ENCODE measurements at places on chromosomes 6 and 20.

DNA sequence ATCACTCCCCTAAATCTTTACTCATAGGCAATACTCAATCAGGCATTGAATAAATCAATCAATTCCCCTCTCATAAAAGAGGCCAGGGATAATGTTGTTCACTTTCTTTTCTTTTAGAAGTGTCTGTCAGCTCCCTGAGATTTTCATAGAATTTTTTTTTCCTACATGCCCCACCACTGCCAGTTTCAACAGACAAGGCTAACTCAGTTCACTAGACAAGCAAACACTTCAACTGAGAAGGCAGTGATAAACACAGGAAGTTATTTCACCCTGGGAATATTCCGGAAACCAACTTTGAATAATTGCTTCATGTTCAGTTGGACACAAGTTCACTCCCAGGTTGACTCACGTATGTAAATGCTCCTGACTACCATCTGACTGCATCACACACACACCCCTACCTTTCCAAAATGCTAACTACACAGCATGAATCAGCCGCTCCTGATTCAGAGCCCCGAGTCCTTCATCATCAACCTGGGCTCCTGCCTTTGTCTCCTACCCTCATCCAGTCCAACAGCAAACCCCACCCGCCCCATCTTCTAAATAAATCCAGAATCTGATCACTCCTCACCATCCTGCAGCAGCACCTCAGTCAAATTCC, 143.9 kb downstream of the BCAS1 start:
- peak; percentile 100 for DNase-seq

DNA sequence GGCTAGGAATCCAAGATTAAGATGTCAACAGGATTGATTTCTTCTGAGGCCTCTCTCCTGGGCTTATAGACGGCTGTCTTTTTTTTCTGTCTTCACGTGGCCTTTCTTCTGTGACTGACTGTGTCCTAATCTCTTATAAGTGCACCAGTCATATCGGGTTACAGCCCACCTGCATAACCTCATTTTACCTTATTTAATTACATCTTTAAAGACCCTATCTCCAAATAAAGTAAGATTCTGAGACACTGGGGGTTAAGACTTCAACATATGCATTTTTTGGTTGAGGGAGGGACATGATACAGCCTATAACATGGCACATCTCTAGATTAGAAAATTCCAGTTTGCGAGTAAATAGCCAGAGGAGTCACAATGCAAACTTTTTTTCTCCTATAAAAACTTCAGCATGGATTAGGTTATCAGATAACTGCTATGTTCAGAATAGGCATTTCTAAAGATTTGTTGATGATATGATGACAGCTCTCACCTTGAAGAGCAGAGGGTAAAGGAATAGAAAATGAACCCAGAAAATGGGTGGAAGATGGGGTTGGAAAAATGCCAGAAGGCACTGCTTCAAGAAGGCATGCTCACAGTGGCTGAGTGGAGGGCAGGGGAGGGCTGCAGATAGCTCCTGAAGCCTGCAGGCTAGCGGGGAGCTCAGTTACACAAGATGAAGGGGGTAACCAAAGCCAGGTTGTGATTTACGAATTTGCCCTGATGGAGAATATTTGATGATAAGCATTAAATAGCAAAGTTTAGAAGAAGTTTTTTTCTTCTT, 8.7 kb upstream of the PDE7B start:
- DNase-seq = no peak

DNA sequence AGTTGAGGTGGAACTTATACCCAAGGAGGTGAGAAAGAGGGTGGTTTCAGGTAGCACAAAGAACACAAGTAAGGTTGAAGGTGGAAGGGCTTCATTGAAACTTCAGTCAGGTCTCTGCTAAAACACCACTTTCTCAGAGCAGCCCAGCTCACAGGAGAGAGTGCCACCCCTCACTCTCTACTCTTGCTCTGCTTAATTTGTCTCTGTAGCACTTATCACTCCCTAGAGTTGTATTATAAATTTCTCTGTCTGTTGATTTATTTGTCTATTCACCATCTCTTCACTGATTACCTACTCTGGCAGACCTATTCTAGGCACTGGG, 353.8 kb upstream of the CNR1 start:
- no peak for DNase-seq

DNA sequence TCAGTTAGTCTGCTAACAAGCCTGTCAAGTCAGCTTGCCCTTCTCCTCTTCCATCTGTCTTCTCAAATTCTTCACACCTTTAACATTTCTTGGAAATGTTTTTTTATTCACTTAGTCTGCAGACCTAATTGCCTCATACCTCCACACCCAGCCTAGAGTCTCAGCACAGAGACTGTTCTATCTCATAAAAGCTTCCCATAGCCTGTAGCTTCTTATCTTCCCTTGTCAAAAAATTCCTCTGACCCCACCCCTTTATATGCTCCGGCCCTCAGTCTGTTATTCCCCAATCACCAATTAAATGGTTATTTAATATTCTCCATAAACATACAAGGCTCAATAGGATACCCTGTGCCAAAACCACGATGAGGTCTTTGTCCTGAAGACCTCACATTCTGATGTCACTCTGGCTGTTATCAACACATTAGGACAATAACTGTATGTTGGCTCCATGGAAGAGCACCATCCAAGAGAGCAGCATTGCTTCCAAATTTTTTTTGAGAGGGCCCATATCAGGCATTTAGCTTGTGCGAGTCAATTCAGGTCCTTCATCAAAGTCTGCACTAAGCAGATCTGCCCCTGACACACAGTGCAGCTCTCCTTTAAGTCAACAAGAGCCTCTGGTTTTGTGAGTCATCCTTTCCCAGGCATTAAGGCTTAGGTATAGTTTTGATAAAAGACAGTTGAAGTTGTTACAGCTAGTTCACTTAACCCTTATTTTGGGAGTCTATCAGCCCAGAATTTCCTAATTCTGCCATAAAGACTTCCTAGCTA, 83.2 kb upstream of the TBX18 start:
- peak; percentile 78 for DNase-seq

DNA sequence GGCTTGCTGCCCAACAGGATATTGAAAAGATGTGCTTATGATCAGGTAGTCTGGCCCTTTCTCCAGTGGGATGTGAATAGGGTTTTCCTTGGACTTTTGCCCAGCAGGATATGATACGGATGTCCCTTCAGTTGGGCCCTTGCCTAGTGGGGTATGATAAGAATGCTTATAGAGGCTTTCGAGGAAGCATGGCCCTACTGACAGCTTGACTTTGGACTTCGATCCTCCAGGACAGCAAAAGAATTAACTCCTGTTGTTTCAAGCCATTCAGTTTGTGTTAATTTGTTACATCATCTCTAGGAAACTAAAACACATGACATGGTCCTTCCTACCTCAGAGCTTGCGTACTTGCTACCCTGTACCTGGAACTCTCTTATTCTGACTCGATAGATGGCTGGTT, 9.7 kb upstream of the ZNF334 start:
- no peak for DNase-seq

DNA sequence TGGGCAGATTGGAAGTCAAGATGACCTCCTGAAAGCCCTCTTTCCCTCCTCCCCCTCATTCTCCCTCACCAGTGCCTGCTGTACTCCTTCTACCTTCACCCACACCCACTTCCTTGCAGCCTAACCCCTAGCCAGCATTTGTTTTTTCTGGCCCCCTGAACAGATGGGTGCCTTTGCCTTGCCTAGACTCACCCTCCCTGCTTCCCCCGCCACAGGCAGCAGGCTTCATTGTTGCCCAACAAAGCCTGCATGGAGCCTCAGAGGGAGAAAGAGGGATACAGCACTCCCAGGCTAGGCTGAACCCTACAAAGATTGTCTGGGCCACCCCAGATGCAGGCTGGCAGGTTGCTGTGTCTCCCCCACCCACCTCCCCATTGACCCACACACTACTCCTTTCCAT, 2.7 kb downstream of the MOCS1 start:
- no peak for DNase-seq

- no peak for DNase-seq
Observed at GRCh38 chr20:34089655-34090345, 22.2 kb downstream of the EIF2S2 start.

DNA sequence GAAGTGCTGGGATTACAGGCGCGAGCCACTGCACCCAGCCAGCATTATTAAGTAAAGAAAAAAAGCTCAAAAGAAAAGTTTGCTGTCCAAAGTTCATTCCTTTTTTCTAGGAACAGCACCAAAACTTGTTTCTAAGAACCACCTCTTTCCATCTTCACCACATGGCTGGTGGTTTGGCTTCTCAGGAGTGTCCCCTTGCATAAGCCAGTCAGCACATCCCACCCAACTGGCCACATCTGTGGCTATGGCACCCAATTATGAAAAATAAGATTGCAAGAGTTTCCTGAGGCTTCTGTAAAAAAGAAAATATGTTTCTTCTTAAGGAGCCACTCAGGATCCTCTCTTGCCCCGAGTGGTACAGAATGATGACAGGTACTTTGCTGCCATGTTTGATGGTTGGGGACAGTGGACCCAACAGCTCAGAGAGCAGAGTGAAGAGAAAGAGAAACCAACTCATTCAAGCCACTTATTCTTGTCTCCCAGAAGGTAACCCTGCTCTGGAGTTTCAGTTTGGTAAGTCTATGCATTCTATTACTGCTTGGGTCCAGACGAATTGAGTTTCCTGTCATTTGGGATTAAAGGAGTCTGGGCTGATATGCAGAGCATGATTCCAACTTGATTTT, 65.3 kb downstream of the PSMB1 start:
- no peak for DNase-seq

DNA sequence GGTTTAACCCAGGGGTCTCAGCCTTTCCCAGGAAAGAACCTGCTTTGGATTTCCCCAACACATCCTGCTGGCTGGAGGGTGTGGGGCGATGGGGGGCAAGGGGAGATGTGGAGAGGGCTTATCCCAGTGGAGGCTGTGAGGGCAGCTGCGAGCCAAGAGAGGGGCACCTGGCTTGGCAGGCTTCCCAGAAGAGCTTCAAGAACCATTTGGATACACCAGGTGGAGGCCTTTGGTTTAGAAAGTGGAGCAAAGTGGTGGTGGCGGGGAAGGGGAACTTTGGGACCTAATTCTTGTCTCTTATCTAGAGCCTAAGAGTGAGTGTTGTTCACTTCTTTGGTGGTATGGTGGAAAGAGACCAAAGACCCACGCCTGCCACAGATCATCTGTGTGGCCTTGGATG, 12.4 kb downstream of the CD40 start:
- DNase-seq = no peak

DNA sequence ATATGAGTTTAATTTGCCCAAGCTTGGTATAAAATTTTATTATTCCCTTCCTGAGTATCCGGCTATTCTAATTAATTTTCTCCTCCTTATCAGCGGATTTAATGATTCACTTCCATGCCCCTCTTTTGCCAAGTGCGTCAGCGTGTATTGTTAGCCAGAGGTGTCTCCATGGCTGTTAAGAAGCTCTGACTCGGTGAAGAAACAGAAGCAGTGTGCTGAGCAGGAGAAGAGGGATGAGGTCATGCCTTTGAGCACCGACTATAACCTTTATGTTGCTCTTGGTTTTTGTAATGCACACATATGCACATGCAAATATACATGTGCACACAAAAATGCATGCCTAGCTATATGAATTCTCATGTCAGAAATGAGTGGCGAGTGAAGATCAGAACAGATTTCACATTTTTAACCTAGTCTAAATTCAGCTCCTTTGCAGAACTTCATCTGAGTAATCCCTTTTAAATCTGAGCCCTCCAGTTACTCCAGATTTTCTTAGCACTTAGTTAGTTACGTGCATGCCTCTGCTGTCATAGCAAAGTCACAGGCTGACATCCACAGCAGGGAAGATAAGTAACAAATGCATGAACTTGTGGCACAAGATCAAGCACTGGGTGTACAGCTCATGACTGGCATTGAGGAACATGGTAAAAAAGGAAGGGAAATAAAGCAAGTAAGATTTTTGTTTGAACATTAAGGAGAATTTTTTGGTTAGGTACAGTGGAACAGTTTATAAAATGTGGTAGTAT, 24.3 kb downstream of the HTR1E start:
- DNase-seq = no peak

DNA sequence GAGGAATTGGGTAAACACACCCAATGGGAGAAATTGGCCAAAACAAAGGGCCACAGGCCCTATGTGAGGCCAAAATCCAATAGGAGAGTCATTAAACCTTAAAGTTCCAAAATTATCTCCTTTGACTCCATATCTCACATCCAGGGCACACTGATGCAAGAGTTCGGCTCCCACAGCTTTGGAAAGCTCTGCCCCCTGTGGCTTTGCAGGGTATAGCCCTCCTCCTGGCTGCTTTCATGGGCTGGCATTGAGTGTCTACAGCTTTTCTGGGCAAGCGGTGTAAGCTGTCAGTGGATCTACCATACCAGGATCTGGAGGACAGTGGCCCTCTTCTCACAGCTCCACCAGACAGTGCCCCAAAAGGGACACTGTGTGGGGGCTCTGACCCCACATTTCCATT, 160.5 kb downstream of the ADGRG6 start:
- no peak for DNase-seq

GRCh38 chr6:116969211-116969863, 92.3 kb downstream of the RFX6 start:
- peak; percentile 60 for DNase-seq

DNA sequence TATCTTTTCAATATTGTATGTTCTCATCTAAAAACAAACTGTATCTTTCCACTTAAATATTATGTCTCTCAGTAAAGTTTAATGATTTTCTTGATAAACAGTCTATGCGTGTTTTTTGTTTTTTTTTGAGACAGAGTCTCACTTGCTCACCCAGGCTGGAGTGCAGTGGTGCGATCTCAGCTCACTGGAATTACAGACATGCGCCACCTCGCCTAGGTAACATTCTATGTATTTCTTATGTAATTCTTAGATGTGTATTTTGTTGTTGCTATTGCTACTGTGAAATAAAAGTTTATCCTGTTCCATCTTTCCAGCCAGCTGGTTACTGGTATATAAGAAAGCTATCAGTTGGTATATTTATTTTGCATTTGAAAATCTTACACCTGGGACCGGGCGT, 29.4 kb downstream of the ABHD12 start:
- DNase-seq = peak; percentile 38

GRCh38 chr6:133376743-133377142, 135.6 kb downstream of the EYA4 start:
- DNase-seq = no peak

GRCh38 chr6:170370416-170370815, 63.9 kb downstream of the FAM120B start:
- peak; percentile 25 for DNase-seq

DNA sequence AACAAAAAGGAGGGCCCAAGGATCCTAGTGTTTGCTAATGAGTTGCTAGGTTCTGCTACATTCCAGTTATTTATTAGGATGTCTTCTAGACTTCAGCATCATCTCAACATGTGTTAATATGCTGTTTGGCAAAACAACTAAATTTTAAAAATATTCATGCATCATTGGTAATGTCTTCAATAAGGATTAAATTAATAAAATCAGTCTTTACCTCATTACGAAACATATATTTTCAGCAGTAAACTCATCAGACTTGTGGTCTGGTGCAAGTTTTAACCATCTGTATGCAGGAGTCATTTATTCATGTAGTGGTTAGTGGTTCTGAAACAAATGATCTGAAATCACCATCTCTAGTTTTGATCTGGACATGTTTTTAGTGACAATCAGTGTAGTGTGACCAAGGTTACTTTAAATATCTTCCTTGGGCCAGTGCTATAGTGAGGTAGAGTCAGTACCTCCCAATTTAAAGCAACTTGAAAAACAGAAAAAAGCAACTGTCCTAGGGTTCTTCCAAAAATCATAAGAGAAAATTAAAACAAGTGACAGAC, 85.0 kb upstream of the KCNK16 start:
- DNase-seq = no peak
